Pancreas (tissue), 10 donors: ENCODE measurements at places on chromosomes 11 and 22. TPM values are rescaled to one million over a fixed set of nuclear protein-coding genes. Genes with fewer than 3 reads are reported as not detected.

The CAVIN3 gene
- 13.7 TPM for total RNA-seq

DNA sequence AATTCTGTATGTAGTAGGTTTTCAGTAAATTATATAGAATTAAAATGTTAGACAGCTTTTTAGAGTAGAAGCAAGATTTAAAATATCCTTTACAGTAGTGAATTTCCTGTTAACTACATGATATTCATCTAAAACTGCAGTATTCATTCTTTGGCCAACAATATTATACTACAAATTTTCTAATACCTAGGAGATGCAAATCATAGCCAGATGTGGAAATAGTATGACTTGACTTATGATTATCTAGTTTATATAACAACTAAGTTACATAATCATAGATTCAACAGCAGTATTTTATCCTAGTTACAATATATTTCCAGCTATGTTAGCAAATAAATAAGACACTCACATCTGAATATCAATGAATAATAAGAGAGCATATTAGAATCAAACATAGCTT lies 163.2 kb downstream of the MSANTD4 start:
- DNase-seq: no peak
- H3K27me3 ChIP-seq: no peaks in the 10 kb centered on the region
- no peaks in the 10 kb centered on the region for H3K36me3 ChIP-seq
- no peaks in the 10 kb centered on the region for H3K4me1 ChIP-seq

The GNAZ gene
- 2.2 TPM for total RNA-seq

The SCO2 gene
- total RNA-seq: 1.8 TPM
